ENCODE measurements at places on chromosomes 13 and 19.
A peak's percentile ranks its signal among the peaks of the same experiment; 100 is the strongest.

- no peak for DNase-seq
These were observed 557.0 kb downstream of the SLITRK1 start for GRCh38 chr13:83325125-83325853.

DNA sequence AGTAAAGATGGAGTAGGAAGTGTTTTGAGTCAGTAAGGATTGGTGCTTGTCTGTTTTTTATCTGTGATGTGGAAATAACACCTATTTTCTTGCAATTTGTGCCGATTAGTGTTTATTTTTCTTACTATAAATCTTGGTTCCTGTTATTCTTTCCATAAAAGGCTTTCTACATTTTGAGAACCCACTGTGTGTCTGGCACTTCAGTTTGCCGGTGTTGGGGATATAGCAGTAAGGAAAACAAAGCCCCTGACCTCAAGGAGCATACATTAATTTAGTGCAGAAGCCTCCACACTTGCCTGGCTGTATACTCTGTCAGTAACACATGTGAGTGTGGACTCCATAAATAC is 35.6 kb upstream of the GARRE1 start:
- DNase-seq, result no peak

- no peak for DNase-seq
These were observed at the start of gene ZNF541 for GRCh38 chr19:47573071-47574026. Gene ZNF541, minus strand, starts transcription at chr19:47573148. Its CDS starts 17,292 bp downstream, at chr19:47555856.

GRCh38 chr13:53167561-53167960 is 138.9 kb downstream of the OLFM4 start:
- DNase-seq, result no peak

DNA sequence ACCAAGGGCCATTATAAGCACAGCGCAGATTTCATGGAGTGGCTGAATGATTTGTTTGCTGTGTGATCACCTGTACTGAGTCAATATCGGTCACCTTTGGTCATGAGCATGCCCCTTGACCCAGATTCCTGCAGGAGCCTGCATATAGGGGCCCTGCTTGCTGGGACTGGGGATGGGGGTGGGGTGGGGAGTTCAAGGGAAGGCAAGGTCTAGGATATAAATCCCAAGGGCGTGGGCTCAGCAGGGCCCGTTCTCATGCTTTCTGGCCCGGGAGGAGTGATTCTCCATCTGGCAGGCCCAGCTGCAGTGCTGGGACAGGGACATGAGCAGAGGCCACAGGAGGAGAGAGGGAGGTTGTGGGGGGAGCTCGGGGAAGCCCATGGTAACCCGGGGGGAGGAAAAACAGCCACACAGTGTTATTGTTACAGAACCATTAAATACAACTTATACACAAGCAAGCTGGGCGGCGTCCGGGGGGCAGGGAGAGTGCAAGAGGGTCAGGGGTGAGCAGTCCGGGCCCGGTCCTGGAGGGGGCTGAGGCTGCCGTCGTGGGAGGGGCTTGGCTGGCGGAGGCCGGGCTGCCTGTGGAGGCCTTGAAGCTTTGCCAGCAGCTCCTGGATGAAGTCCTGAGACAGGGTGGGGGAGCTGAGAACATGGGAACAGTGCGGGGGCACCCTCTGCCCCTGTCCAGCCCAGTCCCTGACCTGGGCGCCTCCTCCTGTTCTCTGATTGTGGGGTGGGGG is 5.2 kb downstream of the PPP1R14A start:
- no peak for DNase-seq

DNA sequence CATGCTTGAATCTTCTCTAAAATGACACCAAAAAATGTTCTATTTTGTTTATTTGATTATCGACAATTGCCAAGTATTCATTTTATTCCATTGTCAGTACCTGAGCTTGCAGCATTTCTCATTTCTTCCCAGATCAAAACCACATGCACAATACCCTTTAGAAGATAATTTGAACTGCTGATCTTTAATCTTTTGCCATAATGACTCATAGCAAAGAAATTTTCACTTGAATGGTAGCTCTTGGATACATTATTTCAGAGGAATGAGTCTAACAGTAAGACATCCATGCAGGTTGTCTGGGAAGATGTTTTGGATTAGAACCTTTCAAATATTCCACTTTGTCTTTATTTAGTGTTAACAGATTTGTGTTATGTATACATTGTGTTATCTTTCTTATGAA is 42.0 kb upstream of the RXFP2 start:
- no peak for DNase-seq

DNA sequence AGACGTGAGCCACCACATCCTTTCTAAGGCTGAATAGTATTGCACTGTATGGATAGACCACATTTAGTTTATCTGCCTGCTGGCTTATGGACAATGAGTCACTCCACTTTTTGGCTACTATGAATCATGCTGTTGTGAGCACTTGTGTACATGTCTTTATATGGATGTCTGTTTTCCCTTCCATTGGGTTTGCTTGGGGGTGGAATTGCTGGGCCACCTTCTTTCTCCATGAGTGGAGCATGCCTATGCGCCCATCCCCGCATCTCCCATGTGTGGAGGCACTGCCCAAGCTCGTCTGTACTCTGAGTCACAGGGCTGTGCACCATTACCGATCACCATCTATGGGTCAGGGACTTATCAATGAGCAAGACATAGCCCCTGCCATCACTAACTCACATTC is 127.2 kb upstream of the GJB6 start:
- DNase-seq, result no peak

- DNase-seq, result no peak
These were observed 169.1 kb upstream of the SOX1 start for GRCh38 chr13:111897846-111898215.

GRCh38 chr19:43872547-43873336 is 45.6 kb downstream of the ZNF283 start:
- no peak for DNase-seq

DNA sequence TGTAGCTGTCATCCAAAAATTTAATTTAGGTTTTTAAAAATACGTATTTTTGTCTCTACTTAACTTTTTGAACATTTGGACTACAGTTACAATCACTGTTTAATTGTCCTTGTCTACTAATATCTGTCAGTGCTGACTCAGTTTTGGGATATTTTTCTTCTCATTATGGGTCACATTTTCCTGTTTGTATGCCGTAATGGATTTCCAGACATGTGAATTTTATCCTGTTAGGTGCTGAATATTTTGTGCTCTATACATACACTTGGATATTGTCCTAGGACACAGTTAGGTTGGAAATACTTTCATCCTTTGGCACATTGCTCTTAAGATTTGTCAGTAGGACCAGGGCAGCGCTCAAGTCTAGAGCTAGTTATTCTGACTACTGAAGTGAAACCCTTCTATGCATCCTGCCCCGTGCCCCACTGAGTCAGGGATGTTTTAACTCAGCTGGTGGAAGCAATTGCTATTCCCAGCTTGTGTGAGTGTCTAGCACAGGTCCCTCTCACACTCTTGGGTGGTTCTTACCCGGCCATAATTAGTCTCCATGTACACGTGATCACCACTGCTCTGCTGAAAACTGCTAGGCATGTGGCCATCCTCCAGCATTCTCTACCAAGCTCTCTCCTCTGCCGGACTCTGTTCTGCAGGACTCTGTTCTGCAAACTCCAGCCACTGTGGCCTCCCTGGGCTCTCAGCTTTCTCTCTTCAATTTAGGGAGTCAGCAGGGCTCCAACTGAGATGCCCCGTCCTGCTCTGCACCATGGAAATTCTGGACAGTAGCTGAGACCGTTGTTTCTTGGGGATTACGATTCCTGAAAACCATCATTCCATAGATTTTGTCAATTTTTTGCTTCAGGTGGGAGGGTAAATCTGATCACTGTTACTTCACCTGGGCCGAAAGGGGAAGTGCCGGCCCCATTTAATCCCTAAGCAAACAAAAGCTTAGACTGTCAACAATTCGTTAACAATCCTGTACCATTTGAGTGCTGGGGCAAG is 11.1 kb downstream of the PROZ start:
- no peak for DNase-seq

GRCh38 chr19:23978068-23978467 is 63.4 kb downstream of the ZNF726 start:
- no peak for DNase-seq

DNA sequence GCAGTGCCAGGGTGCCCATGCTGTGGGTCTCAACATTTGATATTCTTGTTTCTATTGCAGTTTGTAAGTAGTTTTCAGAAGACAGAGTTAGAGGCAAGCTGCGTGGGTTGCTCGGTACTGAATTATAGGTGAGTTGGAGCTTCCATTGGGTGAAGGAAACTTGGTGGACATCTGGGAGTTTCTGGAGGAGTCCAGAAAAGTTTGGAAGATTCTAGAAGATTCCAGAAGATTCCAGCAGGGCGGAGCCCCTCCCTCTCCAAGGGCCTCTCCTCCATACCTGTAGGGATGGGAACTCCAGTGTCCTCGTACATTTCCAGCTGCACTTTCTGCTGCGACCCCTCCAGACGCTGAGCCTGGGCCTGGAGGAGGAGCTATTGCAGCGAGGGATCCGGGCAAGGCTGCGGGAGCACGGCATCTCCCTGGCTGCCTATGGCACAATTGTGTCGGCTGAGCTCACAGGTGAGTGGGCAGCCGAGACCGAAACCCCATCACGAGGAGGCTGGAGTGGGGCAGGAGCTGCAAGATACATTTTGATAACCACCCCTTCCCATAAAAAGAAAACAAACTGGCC is 28.6 kb downstream of the TIMM13 start:
- DNase-seq, result peak; percentile 27

DNA sequence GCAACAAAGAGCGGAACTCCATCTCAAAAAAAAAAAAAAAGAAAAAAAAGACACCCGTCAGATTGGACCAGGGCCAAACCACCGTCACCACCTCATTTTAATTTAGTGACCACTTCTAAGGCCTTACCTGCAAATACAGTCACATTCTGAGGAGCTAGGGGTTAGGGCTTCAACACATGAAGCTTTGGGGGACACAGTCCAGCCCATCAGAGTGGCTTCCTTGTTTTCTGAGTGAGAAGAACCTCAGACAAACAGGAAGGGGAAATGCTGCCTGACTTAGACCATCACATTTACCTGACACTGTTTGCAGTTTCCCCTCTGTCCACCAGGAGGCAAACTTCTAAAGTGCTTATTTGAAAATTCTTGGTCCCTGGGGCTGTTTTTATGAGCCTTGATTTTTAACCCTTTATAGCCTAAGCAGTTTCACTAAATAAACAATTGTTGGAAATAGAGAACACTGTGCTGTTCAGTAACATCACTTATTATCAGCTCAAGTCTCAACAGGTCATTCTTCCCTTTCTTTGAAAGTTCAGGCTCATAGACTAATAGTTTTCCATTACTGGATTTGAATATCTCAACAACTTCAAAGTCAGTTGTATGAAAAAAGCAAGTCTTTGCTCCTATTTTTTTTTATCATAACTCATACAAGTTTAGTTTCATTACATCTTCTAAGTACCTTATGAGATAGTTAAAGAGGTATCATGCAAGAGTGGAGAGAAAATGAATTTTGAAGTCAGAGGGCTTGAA is 74.9 kb upstream of the WASF3 start:
- DNase-seq, result peak; percentile 75

DNA sequence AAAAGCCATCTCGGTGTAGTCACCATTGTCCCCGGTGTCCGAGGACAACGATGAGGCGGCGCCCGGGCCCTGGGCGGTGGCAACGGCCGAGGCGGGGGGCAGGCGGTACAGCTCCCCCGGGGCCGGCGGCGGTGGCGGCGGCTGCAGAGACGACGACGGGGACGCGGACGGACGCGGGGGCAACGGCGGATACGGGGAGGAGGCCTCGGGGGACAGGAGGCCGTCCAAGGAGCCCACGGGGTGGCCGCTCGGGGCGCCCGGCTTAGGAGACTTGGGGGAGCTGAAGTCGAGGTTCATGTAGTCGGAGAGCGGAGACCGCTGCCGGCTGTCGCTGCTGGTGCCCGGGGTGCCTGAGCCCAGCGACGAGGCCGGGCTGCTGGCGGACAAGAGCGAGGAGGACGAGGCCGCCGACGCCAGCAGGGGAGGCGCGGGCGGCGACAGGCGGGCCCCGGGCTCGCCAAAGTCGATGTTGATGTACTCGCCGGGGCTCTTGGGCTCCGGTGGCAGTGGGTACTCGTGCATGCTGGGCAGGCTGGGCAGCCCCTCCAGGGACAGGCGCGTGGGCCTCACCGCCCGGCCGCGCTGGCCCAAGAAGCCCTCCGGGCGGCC is 3.5 kb downstream of the IRS2 start:
- no peak for DNase-seq

DNA sequence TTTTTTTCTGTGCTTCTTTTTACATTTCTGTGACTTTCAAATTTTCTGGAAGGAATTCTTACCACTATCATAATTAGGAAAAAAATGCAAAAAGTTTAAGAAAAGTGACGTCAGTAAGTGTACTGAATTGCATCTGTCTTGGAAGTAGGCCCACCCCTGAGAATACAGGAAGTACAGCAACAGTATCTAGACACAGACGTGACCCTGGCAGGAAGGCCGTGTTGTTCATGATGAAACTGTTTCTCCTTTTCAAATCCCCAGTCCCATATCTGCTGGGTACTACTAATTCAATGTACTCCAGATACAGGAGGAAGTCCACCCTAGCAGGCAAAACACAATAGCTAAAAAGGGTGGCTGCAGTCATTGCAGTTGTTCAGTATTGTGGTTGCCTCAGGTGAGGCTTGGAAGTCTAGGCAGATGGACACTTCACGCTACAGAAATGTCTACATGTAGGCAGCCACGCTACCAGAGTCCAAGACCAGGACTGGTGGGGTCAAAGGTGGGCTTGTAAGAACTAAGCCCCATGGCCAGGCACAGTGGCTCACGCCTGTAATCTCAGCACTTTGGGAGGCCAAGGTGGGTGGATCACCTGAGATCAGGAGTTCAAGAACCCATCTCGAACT is 49.6 kb upstream of the MED4 start:
- DNase-seq, result no peak

GRCh38 chr13:51212758-51213157 is 9.4 kb upstream of the FAM124A start:
- DNase-seq, result no peak

GRCh38 chr13:34360702-34361101 is 542.8 kb downstream of the RFC3 start:
- no peak for DNase-seq

DNA sequence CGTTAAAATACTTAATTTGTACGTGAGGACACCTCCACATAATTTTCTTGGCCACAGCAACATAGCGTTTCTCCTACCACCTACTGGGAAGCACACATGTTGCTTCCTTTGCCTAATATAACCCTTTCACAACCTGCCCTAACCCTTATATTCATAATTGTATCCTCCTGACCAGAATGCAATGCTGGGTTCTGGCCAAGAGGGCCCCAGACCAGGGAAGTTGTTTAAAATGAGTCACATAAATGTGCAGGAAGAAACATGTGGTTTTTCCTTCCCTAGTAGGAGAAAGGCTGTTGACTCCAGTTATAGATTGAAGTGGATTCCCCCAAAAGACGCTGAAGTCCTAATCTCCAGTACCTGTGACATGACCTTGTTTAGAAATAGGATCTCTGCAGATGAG is 187.3 kb downstream of the NUFIP1 start:
- DNase-seq, result no peak

DNA sequence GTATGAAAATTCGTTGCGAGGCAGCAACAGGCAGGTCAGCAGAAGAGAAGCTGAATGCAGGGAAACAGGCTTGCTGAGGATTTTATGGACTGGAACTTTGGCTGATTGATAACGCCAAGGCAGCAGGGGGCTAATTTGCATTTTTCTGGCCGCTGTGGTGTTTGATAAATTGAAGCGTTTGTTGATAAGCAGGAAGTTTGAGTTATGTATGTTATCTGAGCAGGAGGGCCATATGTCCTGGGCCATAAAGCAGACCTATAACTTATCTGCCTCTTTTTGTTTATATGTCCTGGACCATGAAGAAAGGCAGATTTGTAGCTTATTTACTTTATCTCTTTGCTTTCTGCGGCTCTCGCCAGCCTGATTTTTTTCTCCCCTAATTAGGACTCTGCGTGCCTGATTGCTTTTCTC is 65.9 kb downstream of the ZNF627 start:
- DNase-seq, result no peak

GRCh38 chr13:111202156-111202621 is 87.1 kb downstream of the ARHGEF7 start:
- no peak for DNase-seq
